Activated T-cell treated with anti-CD3 and anti-CD28 coated beads for 24 hours (primary cell): ENCODE measurements at places on chromosomes 7 and 10.

DNA sequence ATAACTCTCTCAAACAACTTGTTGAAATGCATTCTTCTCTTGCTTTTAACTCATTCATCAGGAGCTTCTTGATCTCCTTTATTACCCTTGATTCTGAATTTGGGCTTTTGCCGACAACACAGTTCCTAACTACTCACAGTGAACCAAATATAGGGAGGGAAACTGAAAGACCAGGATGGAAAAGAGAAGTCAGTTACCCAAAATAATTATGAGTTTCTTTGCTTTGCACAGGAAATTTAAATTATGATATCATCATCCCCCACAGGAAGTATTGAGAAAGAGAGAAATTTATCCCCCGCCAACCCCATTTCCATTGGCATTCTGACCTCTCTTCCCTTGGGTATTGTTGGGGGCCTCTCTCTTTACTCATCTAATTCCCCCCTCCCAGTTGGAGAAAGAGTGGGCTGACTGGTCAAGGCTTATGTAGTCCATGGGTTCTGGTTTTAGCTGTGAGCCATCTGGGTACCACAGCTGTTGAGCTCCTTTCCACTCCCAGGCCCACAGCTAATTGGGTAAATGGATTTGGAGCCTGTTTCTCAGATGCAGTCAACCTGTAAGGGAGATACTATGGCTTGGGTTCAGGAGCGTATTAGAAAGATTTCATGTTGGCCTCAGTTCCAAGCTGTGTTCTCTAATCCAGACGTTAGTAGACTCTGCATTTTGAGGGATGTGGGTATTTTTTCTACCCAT is 109.0 kb downstream of the FZD1 start:
- DNase-seq = no peak

- DNase-seq = no peak
Observed at GRCh38 chr10:132537684-132538001, at the start of gene INPP5A. Gene INPP5A (plus strand): TSS chr10:132537787. CDS start chr10:132538097, 310 bp downstream.

DNA sequence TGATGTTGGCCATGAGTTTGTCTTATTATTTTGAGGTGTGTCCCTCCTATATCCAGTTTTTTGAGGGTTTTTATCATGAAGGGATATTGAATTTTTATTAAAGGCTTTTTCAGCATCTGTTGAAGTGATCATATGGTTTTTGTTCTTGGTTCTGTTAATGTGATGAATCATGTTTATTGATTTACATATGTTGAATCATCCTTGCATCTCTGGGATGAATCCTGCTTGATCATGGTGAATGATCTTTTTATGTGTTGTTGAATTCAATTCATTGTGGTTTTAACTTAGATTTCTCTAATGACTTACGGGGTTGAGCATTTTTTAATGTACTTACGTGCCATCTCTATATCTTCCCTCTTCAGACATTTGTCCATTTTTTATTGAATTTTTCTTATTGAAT is 22.9 kb downstream of the DLD start:
- no peak for DNase-seq

GRCh38 chr7:8216334-8216690 is 45.7 kb downstream of the ICA1 start:
- no peak for DNase-seq

DNA sequence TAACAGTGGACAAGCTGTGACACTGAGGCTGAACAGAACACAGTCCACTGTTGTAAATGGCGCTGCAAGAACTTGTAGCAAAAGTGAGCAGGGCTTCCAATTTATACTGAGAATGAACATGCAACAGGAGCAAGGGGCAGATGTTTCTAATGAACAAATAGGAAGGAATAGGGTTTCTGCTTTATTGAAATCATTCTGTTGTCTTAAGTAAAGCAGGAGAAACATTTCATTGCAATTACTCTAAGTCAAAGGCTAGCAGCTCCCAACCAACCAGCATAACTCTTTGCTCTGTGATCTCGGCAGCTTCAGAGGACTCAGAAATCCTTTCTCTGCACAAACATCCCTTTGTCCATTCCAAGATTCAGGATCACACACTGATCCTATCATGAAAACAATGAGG is 236.2 kb upstream of the PRSS58 start:
- DNase-seq = no peak

GRCh38 chr7:96331775-96332174 is 9.9 kb upstream of the SLC25A13 start:
- no peak for DNase-seq

GRCh38 chr7:110962826-110963225 is 128.1 kb upstream of the LRRN3 start:
- DNase-seq = no peak
